CD8-positive, alpha-beta memory T cell (primary cell): ENCODE measurements at places on chromosomes 1 and 21.
A peak's percentile ranks its signal among the peaks of the same experiment; 100 is the strongest.

- H3K4me1 ChIP-seq = no peaks in the 10 kb centered on the region
- H3K27me3 ChIP-seq = peaks cover 5% of the 10 kb centered on the region
- no peak overlapping the region for H3K27ac ChIP-seq
- H3K4me3 ChIP-seq = no peak overlapping the region
- DNase-seq = no peak
- H3K36me3 ChIP-seq = no peaks in the 10 kb centered on the region
These were observed 79.7 kb upstream of the MAP10 start for GRCh38 chr1:232725305-232726047.

GRCh38 chr1:218660678-218661053 is 315.5 kb downstream of the TGFB2 start:
- no peaks in the 10 kb centered on the region for H3K4me1 ChIP-seq
- no peaks in the 10 kb centered on the region for H3K27me3 ChIP-seq
- DNase-seq = no peak
- no peak overlapping the region for H3K27ac ChIP-seq
- H3K36me3 ChIP-seq = no peaks in the 10 kb centered on the region

GRCh38 chr21:35885942-35886541 is 174.3 kb downstream of the SETD4 start:
- no peak for DNase-seq
- H3K27me3 ChIP-seq = no peaks in the 10 kb centered on the region
- no peak overlapping the region for H3K27ac ChIP-seq
- H3K36me3 ChIP-seq = no peaks in the 10 kb centered on the region

- DNase-seq = no peak
- peak overlapping the region; percentile 48 for H3K27ac ChIP-seq
- no peak overlapping the region for H3K4me3 ChIP-seq
- H3K36me3 ChIP-seq = no peaks in the 10 kb centered on the region
These were observed 7.2 kb downstream of the CNST start for GRCh38 chr1:246573491-246573890.

DNA sequence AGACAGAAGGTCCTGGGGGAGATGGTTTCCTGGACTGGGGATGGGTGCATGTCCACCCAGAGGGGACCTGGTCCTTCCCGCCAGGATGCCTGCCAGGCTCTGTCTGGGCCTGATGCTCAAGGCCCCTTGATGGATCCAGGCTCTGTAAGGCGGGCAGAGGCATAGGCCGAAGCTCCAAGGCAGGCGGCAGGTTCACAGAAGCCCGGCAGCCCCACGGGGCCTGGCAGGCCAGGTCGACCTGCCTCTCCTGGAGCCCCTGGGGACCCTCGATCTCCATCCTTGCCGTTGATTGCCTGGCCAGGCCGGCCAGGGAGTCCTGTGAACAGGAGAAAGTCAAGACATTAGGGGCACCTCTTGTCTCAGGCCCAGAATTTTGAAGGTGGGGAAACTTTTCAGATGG is 16.0 kb downstream of the COL9A2 start:
- no peak for DNase-seq
- H3K27me3 ChIP-seq = no peaks in the 10 kb centered on the region
- H3K27ac ChIP-seq = no peak overlapping the region
- H3K4me1 ChIP-seq = no peaks in the 10 kb centered on the region
- no peak overlapping the region for H3K4me3 ChIP-seq

- peaks cover 16% of the 10 kb centered on the region for H3K27me3 ChIP-seq
- H3K4me3 ChIP-seq = no peak overlapping the region
- no peaks in the 10 kb centered on the region for H3K36me3 ChIP-seq
- H3K27ac ChIP-seq = no peak overlapping the region
- H3K4me1 ChIP-seq = no peaks in the 10 kb centered on the region
These were observed 22.6 kb downstream of the FOXD2 start for GRCh38 chr1:47460456-47460855.

GRCh38 chr1:6603915-6604558 is 1.4 kb upstream of the KLHL21 start:
- peak; percentile 16 for DNase-seq
- H3K27ac ChIP-seq = peak overlapping the region; percentile 92
- H3K4me1 ChIP-seq = peaks cover 25% of the 10 kb centered on the region
- no peaks in the 10 kb centered on the region for H3K27me3 ChIP-seq
- H3K36me3 ChIP-seq = no peaks in the 10 kb centered on the region

GRCh38 chr1:68216089-68216772 is 16.1 kb downstream of the WLS start:
- no peak for DNase-seq
- no peak overlapping the region for H3K27ac ChIP-seq
- H3K36me3 ChIP-seq = no peaks in the 10 kb centered on the region

DNA sequence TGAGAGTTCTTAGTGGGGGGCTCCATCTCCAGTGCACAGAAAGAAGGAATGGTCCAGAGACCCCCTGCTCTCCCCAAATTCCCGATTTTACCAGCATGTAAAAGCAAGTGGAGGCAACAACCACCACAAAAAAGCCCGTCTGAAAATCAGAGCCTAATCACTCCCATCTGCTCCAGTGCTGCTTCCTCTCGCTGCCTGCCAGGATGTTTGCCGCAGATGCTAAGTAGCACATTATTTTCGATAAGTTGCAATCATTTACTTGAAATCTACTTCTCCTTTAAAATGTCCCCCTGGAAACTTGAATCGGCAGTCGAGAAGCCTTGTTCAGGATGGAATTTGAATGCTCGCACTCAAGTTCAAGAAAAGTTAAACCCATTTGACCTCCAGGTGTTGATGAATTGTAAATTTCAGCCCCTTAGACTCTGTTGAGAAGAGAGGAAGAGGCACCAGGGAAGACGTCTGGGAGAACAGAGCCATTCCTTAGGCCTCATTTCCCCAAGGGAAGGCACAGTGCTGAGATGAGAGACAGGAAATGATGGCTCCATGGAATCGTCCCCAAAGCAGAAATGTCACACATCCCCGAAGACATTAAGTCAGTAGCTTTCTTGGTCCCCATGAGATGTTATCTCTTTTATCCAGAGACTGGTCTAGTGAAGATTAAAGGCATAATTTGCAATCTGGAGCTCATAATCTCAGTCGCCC is 221.3 kb downstream of the PBX1 start:
- DNase-seq = no peak
- no peak overlapping the region for H3K27ac ChIP-seq
- H3K27me3 ChIP-seq = no peaks in the 10 kb centered on the region

GRCh38 chr1:50208315-50208714 is 99.6 kb downstream of the ELAVL4 start:
- H3K4me3 ChIP-seq = no peak overlapping the region
- H3K27ac ChIP-seq = no peak overlapping the region
- no peak for DNase-seq
- no peaks in the 10 kb centered on the region for H3K36me3 ChIP-seq
- no peaks in the 10 kb centered on the region for H3K4me1 ChIP-seq

DNA sequence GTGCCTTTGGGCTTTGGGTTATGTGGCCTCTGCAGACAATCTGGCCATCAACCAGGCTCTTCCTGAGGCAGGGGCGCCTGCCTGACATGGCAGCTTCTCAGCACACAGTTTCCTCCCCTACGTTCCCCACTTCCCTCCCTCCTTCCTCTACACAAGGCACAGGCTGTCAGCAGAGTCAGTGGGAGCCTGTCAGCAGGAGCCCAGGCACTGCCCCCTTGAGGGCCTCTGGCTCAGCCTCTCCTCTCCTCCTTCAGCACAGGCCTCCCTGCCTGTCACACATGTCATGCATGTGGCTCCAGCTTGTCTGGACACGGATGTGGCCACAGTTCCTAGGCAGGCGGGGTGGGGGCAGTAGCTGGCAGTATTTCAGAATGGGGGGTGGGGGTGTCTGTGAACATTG is 52.2 kb upstream of the ARTN start:
- H3K4me3 ChIP-seq = no peak overlapping the region
- H3K27ac ChIP-seq = no peak overlapping the region
- DNase-seq = no peak
- H3K4me1 ChIP-seq = no peaks in the 10 kb centered on the region
- peaks cover 5% of the 10 kb centered on the region for H3K36me3 ChIP-seq

GRCh38 chr1:172283766-172284165 is 136.7 kb upstream of the C1orf105 start:
- no peaks in the 10 kb centered on the region for H3K36me3 ChIP-seq
- no peak for DNase-seq
- no peaks in the 10 kb centered on the region for H3K4me1 ChIP-seq

- H3K27ac ChIP-seq = peak overlapping the region; percentile 52
- no peak for DNase-seq
- H3K4me3 ChIP-seq = no peak overlapping the region
- no peaks in the 10 kb centered on the region for H3K36me3 ChIP-seq
- no peaks in the 10 kb centered on the region for H3K27me3 ChIP-seq
These were observed 7.5 kb downstream of the TRAPPC10 start for GRCh38 chr21:44019568-44019958.

- H3K27ac ChIP-seq = no peak overlapping the region
- no peaks in the 10 kb centered on the region for H3K36me3 ChIP-seq
- H3K27me3 ChIP-seq = no peaks in the 10 kb centered on the region
- peak; percentile 33 for DNase-seq
- no peak overlapping the region for H3K4me3 ChIP-seq
These were observed 26.8 kb downstream of the TMEM201 start for GRCh38 chr1:9615316-9616063.

GRCh38 chr1:9181990-9182783 is 52.4 kb upstream of the H6PD start:
- peak overlapping the region; percentile 47 for H3K4me3 ChIP-seq
- H3K4me1 ChIP-seq = peaks cover 6% of the 10 kb centered on the region
- H3K27ac ChIP-seq = no peak overlapping the region

DNA sequence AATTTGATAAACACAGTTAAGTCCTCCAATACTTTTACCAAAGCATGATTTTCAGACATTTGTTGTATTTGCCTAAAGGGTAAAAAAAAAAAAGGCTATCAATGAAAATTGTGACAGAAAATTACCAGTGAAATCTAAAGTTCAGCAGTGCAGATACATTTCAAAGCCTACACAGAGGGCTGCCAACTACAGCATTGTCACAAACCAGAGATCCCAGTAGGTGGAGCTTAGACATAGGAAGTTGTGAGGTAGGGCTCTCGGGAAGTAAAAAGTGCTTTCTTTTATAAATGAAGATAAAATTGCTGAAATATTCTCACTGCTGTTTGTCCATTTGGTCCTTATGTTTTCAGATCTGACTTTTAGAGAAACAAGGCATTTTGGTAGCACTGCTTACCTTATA is 123.0 kb downstream of the DYRK1A start:
- H3K4me3 ChIP-seq = no peak overlapping the region
- H3K27me3 ChIP-seq = no peaks in the 10 kb centered on the region

DNA sequence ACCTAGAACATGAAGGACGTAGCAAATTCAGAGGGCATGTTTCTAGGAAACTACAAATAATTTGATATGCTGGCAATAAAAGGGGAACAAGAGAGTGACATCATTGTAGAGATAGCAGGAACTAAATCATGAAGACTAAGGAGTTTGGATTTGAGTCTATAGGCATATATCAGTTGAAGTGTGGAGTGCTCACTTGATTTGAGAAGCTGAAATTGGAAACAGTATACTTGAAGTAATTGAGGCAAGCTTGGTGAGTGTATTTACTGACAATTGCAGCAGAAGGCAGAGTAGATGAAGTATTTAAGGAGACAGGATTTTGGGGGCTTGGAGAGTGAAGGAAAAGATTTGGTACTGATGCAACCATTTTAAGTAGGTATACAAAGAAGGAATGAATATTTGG is 6.4 kb upstream of the TMCO2 start:
- DNase-seq = no peak
- no peaks in the 10 kb centered on the region for H3K27me3 ChIP-seq
- no peak overlapping the region for H3K4me3 ChIP-seq
- peaks cover 16% of the 10 kb centered on the region for H3K4me1 ChIP-seq
- peaks cover 16% of the 10 kb centered on the region for H3K36me3 ChIP-seq
- no peak overlapping the region for H3K27ac ChIP-seq

GRCh38 chr1:224767676-224768075 is 151.6 kb downstream of the CNIH3 start:
- no peaks in the 10 kb centered on the region for H3K27me3 ChIP-seq
- H3K4me1 ChIP-seq = no peaks in the 10 kb centered on the region
- no peaks in the 10 kb centered on the region for H3K36me3 ChIP-seq

DNA sequence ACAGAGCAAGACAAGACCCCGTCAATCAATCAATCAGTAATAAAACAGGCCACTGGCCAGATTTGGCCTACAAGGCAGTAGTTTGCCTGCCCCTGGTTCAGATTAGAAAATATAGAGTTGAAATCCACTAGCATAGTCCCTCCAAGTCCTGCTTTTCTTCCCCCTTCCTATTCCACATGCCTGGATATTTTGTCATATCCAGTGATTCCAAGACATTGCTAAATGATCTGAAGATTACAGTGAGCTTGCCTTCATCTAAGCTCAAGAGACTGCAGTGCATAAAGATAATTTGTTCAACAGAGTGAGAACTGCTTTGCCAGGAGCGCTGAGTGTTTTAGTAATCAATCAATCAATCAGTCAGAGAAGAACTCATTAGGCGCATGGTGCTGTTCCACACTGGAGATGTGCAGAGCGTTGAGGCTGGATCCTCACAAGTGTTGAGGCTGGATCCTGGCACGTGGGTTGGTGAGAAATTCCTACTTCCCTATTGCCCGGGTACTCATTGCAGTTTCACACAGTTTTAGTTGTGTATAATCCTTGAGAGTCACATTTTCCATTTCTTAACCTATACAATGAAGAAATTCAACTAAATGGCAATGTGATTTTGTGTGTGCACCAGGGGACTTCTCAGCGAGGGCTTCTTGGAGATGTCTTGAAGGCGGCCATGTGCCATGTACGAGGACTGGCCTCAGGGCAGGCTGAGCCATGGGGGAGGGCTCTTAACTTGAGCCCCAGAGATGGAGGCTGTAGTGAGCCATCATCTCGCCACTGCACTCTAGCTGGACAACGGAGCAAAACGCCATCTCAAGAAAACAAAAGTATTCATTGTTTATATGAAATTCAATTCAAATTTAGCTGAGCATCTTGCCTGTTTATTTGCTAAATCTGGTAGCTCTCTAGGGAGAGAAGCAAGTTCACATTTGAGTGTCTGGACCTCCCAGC is 76.3 kb downstream of the TOMM20 start:
- no peaks in the 10 kb centered on the region for H3K27me3 ChIP-seq
- no peak overlapping the region for H3K4me3 ChIP-seq
- no peaks in the 10 kb centered on the region for H3K4me1 ChIP-seq
- H3K36me3 ChIP-seq = no peaks in the 10 kb centered on the region
- no peak for DNase-seq

DNA sequence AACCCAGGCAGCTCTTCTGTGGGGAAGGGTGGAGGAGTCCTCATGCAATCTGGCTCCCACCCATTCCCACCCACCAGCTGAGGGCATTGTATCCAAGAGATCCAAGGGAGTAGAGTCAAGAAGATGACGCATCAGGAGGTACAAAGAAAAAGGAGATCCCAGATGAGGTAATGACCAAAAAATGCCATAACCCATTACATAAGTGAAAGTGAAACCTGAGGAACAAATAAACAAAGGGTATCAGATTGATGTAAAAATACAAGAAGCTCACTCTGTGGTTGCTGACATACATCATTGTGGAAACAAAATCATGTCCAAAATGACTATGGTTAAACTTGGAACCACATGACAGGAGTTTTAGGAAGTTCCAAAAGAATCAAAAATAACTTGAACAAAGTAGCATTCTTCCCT is 42.5 kb downstream of the CCN1 start:
- no peak overlapping the region for H3K4me3 ChIP-seq
- H3K36me3 ChIP-seq = no peaks in the 10 kb centered on the region

GRCh38 chr1:240455228-240455821 is 156.6 kb downstream of the GREM2 start:
- H3K4me1 ChIP-seq = no peaks in the 10 kb centered on the region
- H3K36me3 ChIP-seq = no peaks in the 10 kb centered on the region
- no peak overlapping the region for H3K4me3 ChIP-seq
- DNase-seq = no peak
